ENCODE measurements at places on chromosomes 7 and 10.

DNA sequence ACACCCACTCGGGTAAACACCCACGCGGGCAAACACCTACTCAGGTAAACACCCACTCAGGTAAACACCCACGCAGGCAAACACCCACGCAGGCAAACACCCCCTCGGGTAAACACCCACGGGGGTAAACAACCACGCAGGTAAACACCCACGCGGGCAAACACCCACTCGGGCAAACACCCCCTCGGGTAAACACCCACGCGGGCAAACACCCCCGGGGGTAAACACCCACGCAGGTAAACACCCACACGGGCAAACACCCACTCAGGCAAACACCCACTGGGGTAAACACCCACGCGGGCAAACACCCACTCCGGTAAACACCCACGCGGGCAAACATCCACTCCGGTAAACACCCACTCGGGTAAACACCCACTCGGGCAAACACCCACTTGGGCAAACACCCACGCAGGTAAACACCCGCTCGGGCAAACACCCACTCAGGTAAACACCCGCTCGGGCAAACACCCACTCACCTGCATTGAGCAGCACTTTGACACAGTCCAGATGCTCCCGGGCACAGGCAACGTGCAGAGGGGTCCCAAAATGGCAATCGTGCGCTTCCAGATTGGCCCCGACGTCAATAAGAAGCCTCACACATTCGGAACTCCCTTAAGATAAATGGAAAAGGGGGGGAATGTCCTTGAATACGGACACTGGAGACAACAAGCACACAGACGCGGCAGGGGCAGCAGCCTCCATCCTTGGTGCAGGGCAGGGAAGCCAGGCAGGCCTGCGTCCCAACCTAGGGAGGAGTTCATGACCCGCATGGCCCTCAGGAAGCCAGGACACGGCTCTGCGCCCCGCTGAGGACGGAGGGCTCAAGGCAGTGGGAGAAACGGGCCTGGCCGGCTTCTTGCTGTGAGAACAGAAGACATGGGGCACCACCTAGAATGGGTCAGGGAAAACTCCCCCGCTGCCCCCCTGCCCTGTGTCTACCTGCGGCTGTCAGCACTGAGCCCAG lies 17.6 kb downstream of the ASB13 start:
- no peak for DNase-seq

GRCh38 chr7:151366880-151367222 lies 25.2 kb downstream of the NUB1 start:
- DNase-seq, result no peak

- DNase-seq, result no peak
Observed at GRCh38 chr10:55466806-55467504, 665.9 kb upstream of the PCDH15 start.

- no peak for DNase-seq
Observed at GRCh38 chr7:115410434-115410820, 488.5 kb downstream of the MDFIC start.

DNA sequence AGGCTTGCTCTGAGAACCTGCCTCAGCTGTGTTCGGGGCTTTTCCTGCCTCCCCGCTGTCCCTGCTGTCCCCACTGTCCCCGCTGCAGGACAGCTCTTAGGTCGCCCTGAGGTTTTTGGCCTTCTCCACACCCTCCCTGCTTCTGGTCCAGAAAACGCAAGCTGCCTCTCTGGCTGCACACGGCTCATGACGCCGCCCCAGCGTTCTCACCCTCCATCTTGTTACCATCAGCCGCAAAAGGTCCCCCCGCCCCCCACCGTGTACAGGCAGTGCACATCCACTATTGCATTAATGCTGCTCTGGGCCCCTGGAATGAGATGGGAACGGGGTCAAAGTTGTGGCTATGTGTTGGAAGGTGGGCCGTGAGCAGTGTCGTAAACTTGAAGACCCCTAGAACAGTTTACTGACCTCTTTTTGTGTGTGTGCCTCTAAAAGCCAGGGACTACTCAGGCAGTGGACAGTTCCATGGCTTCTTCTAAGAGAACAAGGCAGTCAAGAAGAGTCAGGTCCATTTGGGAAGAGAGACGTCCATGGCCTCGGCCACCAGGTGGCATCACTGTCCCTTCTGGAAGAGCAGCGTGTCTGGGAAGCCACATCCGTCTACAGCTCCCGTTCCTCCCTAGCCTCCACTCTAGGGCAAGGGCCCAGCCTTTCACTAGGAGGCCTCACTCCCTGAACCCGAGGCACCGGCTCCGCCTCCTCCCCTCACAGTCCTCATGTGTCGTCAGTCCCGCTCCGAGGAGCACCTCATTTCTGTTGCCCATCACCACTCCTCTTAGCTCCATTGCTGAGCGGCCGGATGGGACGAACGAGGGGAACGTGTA lies 38.5 kb upstream of the MKRN1 start:
- peak; percentile 83 for DNase-seq

DNA sequence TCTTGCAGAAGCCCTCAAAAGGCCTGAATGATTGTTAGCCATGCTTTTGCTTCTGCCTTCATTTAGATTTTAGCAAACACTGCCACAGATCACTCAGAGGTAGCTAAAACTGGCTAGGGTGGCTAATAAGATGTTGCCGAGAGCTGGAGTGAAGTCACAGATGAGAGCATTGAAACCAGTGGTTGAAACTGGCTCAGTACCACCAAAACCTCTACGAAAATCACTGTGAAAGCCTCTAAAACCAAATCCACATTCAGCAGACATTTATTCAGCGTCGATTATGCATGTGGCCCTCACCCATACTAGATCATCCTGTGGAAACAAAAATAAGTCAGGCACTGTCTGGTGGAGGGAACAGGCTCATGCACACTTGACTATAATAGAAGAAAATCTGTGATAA lies 50.8 kb downstream of the PIK3CG start:
- DNase-seq, result peak; percentile 32

DNA sequence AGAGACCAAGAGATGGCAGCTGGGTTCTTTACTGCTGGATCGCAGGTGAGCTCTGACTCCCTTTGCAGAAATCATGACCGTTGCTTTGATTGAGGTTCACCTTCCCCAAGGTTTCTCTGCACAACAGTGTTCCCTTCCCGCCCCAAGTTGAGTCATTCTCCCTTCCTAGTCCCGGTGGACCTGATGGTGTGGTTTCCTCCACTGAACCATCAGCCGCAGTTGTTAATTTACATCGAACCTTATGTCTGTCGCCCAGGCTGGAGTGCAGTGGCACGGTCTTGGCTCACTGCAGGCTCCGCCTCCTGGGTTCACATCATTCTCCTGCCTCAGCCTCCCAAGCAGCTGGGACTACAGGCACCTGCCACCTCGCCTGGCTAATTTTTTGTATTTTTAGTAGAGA lies 5.8 kb downstream of the ZSCAN25 start:
- DNase-seq, result no peak

DNA sequence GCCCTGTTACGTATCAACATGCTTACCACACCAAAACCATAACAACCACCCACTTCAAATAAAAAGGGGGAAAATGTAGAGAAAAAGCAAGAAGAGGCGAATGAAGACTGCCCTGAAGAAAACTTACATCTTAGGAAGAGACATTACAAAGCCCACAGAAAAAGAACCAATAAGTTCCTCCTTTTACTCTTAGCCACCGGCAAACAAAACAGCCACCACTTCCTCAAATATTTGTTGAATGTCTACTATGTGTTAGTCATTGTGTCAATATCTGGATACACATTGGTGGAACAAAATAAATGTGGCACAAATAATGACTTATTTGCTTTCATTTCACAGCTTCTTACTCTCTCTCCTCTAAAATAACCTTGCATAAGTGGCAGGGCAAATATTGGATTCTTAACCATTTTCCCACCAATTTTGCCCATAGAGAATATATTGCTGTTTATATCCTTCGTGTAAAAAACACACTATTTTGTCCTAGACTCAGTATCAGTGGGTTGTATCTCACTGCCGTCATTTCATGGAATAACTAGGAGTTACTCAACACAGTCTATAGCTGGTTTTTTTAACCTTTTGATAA lies 106.8 kb downstream of the ANK3 start:
- no peak for DNase-seq

DNA sequence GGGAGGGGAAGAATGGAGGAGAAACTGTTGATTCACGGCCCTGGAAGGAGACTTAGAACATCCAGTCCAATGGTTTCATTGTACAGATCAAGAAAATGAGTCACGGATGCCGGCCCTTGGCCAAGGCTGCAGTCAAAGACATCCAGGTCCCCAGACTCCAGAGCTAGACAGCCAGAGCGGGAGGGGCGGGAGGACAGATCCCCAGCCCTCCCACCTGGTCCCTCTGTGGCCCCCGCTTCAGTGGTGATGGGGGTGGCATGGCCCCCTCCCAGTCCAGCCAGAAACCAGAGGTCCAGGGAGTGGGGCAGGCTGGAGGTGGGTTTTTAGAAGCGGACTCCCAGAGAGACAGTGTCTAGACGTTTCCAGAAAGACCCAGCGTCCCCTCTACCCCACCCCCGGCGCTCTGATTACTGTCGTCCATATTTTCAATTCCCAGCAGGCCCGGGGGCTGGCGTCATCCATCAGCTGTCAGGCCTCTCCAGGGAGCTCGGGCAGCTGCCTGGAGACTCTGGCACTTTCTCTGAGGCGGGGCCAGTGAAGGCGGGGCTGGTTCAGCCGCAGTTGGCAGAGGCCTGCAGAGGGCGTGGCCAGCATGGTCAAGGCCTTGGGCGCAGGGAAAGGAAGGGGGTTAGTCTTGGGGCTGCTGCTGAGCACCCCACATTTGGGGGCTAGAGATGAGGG lies 8.0 kb upstream of the HSPB1 start:
- no peak for DNase-seq

DNA sequence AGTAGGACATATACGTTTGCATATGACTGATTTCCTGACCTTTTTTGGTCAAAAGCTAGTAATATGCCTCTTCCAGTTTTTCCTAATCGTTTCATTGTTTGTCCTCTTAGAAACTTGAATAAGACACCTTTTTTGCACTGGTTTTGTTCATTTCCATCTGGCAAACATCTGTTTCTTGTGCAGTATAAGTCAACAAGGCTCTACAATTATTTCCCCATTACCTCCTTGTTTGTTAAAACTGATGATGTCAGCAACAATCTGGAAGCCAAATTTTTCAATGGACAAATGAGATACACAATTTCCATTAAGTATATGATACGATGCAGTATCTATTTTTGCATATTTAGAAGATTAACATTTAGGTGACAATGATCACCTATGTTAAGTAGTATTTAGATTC lies 148.8 kb downstream of the NRBF2 start:
- no peak for DNase-seq

GRCh38 chr10:60732198-60732806 lies 46.0 kb upstream of the CDK1 start:
- DNase-seq, result peak; percentile 28

DNA sequence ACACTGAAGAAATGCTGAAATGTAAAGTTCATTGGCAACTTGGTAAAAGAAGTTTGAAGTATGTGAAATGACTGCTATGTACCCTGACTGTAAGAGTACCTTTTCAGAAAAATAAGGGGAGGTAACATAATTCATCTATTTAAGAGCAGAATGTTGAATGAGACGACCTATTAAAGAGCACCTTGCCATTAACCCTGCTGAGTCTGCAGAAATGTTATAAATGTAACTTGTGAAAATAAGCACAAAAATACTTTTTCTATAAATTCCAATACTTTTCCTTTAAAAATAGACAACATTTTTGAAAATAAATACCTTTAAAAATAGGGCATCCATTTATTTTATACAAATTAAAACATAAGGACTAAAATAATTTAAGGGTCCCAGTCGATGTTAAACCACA lies 7.7 kb downstream of the TM9SF3 start:
- no peak for DNase-seq

DNA sequence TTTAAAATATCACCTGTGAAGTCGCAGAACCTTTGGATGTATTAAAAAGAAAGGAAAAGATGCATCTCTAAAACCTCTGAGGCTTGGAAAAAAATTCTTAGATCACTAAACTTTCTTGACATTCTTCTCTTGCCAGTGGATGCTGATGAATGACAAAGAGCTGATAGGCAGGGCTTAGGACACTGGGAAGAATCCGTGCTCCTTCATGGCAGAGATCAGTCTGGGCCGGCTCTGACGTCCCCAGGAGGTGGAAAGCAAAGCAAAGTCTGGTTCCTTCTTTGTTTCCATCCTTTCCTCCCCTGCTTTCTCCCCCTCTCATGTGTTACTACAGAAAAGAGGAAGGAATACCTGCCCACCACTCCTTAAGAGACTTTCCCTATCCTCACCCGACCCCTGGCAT lies 161.9 kb downstream of the PRKCQ start:
- DNase-seq, result no peak

DNA sequence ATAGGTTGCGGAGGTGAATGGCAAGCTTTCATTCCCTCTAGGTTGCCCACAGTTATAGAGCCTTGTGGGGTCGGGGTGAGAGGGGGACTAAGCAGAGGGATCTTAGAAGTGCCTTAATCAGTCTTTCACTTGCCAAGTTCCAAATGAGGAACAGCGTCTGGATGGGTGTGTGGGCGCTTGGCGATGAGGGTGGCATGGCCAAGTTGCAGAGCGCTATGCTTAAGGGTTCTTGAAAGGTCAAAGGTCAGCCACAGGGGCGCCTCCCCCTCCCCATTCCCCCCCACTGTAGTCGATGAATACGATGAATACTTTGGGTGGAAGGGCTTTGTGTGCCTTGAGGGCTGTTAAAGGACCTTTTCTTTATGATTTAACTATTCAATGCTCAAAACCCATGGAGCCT lies 185.0 kb downstream of the TCF7L2 start:
- no peak for DNase-seq

GRCh38 chr7:132424821-132425724 lies 151.2 kb downstream of the PLXNA4 start:
- DNase-seq, result no peak

DNA sequence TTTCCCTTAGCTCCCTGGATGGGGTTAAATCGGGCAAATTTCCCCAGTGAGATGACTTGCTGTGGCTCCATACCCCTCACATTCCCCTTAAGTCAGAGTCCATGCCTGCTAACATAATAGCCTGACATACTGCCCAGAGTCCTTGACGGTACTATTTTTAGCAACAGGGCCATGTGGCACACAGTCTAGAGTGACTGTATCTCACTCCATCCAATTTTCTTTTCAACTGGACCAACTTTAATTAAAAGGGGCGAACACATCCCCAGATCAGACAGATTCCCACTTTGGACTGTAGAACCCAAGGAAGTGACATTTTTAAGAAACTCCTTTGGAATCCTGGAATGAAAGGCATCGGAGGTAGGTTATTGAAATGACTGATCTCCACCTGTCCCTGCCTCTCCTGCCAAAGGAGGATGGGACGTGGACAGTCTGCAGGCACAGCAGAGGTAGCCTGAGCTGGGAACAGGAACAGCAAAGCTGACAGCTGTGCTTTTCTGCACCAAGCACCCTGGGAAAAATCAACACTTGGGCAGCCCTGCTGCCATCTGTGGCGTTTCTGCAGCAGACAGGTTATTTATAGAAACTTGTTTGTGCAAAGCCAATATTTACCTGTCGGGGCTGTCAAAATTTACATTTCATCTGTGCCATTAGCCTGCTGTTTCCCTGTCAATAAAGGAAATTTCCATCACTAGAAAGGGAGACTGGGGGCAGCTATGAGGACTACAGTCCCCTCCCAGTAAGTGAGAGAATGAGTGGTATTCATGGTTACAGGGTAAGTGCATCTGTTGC lies 221.5 kb upstream of the AOAH start:
- no peak for DNase-seq

- peak; percentile 54 for DNase-seq
Observed at GRCh38 chr10:62614389-62615157, 189.9 kb upstream of the ADO start.

All from GM10248 (cell line).